ENCODE measurements at places on chromosomes 12 and 14.

DNA sequence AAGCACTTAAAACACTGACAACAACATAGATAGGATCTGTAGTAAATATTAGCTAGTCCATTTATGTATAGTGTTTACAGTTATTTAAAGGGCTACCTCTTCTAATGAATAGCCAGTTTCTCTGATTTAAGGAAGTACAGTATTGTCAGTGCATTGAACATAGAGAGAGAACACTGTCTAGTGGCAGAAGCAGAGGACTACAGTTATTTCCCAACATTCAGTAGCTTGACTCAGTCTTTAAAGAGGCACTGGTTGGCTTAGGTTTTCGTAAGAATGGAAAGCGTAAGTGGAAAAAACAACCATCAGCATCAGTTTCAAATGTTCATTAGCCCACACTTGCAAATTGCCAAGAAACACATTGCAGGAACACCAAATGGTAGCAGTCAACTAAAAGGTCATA lies 125.0 kb upstream of the HMGA2 start:
- no peak for DNase-seq

DNA sequence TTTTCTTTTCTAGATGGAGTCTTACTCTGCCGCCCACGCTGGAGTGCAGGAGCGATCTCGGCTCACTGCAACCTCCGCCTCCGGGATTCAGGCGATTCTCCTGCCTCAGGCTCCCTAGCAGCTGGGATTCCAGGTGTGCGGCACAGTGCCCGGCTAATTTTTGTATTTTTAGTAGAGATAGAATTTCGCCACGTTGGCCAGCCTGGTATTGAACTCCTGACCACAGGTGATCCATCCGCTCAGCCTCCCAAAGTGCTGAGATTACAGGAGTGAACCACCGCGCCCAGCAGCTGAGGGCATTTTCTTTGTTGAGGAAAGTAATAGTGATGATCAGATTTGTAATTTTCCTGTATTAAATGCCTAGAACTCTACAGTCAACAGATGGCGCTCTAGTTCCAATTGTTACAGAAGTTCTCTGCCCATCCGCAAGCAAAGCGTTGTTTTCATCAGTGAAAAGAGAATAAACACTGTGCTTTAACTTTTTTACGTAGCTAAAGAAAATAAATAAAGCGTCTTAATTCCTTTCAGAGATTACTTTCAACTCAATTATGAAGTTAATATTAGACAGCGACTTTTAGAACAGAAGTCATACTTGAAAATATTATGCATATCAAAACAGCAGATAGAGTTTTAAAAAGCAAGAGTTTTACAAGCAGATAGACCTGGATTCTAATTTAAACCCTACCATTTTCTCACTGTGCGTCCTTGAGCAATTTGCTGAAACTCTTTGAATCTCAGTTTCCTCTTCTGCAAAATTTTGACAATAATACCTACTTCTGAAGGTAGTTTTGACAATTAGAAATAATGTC lies 335.1 kb downstream of the DUSP6 start:
- peak; percentile 88 for DNase-seq

DNA sequence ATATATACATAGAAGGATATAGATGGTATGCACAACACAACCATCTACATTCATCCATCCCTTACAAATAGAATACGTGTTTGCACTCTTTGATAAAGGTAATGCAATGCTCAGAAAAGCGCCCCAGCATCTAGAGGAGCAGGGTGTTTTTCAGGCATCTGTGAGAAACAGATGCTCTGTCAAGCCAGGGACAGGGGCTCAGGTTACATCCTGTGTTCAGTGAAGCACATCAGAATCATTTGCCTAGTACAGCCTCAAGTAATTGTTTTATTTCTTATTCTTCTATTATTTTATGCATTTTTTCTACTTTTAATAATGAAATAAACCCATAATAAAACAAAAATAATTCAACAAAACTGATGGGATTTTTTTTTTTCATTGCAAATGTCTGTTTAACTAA lies 50.5 kb upstream of the HIF1A start:
- DNase-seq: no peak

GRCh38 chr14:31990183-31990857 lies 86.8 kb upstream of the ARHGAP5 start:
- DNase-seq: no peak

DNA sequence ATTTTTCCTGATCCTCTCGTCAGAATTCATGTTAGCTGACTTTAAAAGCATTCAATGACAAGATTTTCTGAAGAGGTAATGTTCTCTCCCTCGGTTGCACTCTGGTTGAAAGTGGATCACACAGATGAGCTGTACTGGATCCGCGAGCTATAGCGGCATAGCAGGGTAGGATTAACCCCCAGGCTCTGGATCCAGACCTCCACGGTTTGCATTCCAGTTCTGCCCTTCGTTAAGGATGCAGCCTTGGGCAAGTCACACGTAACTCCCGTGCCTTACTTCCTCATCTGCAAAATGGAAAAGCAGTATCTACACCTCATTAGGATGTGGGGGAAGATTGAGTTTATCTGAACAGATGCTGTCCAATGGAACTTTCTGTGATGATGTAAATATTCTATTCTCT lies 13.8 kb downstream of the CCDC92 start:
- no peak for DNase-seq

DNA sequence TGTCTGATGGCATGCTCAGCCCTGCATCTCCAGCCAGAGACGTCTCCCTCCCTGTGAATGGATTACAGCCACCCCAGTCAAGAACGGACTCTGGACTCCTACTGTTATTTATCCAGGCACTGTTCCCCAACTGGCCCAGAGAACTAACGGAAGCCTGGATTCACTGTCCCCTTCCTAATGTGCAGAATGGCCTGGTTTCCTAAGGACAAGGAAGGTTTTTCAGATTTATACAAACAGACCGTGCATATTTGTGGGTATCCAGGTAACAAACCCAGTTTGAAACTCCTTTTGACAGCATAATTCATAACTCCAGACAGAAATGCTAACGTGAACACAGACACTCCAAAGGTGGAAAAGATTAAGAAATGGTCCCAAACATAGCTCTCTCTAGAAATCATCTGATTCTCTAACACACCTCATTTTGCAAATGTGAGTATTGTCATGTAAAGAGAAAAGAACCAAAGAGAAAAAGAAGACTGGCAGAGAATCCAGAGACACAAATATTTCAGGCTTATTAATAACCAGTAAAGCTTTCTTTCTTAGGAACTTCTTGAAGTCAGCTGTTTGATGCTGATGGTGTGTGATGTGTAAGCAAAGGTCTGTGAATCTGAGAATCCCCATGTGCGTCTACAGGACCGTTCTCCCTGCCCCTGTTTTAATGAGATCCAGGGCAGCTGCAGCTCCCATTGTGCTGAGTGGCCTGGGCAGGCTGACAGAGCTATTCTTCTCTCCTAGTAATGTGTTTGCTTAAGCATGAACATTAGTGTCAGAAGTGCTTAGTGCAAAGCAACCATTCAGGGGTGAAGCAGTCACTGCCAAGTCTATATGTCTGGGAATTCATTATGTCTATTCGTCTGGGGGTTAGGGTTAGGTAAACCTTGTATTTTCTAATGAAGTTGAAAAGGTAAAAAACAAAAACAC lies 86.8 kb upstream of the HIF1A start:
- peak; percentile 76 for DNase-seq

DNA sequence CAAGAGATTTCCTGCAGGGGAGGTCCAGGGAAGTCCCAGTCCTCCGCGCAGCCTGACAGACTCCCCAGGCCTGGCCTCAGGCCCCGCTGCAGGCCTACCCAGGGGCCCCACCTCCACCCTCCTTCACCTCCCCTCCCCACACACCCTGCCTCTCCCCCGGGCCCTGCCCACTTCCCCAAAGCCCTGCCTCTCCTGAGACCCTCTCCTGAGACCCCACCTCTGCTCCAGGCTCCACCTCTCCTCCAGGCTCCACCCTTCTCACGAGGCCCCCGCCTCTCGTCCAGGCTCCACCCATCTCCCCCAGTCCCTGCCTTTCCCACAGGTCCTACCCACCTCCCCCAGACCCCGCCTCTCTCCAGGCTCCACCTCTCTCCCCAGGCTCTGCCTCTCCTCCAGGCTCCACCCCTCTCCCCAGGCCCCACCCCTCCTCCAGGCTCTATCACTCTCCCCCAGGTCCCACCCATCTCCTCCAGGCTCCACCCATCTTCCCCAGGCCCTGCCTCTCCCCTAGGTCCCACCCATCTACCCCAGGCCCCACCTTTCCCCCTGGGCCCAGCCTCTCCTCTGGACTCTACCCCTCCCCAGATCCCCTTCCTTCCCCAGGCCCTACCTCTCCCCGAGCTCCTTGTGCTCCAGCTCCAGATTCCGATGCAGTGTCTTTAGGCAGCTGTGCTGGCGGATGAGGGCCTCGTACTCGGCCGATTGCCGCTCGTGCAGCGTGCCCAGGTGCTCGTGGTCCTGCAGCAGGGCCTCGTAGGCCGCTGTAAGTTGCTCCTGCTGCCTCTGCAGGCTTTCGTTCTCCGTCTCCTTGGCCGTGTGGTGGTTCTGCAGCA lies 58.8 kb upstream of the GPR68 start:
- DNase-seq: peak; percentile 46

GRCh38 chr14:60768602-60769001 lies 34.0 kb downstream of the MNAT1 start:
- DNase-seq: no peak

Data from lung (tissue), 17 donors.